ENCODE measurements at places on chromosomes 13 and 19.

DNA sequence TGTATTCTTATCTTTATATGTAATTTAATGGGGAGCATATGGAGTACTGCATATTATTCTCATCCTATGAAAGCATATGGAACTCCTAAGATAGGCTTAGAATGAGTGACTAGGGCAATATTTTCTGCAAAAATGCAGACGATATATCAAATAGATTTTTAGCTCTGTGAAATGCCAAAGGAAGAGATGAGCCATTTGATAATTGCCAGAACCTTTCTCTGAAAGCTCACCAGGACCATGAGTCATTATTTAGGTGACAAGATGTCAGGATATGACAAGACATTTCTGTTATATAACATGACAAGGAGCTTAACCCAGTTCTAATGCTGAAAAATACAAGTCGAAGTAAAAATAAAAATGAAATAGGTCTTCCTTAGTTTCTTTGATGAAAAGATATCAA lies 145.0 kb downstream of the SLITRK6 start:
- no peak for DNase-seq

DNA sequence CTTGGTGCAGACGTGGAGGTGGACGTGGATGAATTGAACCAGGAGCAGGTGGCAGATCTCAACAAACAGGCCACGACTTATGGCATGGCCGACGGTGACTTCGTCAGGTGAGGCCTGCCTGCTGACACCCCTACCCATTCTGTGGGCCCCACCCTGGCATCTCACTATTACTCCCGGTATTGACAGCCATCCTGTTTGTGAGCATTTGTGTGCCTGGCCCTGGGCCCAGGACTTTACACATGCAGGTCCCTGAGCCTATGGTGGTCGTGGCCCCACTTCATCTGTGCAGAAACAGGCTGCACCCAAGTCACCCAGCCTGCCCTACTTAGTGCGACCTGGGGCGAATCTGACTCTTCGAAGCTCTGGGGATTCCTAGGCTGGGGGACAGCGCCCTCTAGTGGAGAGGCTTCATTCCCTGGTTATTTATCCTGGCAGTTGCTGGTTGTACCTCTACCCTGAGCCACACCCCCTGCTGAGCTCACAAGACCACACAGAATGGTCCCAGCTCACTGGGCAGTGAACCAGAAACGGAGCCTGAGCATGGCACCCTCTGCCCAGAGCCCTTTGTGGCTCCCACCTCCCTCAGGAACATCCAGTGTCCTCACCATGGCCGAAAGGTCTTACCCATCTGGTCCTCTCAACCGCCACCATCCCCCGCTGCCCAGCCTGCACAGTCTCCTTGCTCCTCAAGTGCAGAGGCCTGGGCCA lies 16.9 kb downstream of the ZNF296 start:
- DNase-seq, result no peak

- DNase-seq, result no peak
These were observed 74.0 kb downstream of the PDS5B start for GRCh38 chr13:32660227-32660626.

DNA sequence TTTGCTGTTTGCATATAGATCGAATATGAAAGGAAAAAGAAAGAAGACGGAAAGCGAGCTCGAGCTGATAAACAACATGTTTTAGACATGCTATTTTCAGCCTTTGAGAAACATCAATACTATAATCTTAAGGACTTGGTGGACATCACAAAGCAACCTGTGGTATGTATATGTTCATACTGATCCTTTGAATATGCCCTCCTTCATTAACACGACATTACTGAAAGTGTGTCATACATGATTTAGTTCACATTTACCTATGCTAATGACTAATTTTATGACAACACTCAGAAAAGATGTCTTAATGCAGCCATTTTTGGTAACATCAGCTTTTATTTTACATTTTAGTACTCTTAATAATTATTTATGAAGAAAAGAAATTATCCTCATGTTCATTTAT lies 66.4 kb upstream of the KCTD4 start:
- DNase-seq, result no peak

GRCh38 chr13:50511877-50512341 lies 331.6 kb downstream of the DLEU7 start:
- DNase-seq, result no peak

DNA sequence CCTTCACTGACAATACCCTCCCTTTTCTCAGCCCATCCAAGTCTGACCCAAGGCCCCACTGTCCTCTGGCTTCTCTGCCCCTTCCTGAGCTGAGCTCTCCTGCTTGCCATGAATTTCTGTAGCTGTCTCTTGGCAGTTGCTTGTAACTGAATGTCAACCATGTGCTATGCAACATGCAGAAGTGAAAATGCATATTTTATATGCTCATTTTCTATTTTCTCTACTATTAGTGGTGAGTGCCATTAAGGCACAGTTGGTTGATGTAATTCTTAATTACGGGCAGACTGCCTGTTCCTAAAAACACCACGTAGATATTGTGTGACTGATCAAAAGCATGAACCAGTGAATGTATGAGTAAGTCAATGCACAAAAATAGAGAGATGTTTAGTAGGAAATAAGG lies 29.6 kb downstream of the TNFSF11 start:
- DNase-seq, result no peak

GRCh38 chr19:55080121-55080967 lies 4.7 kb downstream of the EPS8L1 start:
- DNase-seq, result no peak

GRCh38 chr19:35767288-35768081 lies 7.9 kb upstream of the ARHGAP33 start:
- peak; percentile 77 for DNase-seq

DNA sequence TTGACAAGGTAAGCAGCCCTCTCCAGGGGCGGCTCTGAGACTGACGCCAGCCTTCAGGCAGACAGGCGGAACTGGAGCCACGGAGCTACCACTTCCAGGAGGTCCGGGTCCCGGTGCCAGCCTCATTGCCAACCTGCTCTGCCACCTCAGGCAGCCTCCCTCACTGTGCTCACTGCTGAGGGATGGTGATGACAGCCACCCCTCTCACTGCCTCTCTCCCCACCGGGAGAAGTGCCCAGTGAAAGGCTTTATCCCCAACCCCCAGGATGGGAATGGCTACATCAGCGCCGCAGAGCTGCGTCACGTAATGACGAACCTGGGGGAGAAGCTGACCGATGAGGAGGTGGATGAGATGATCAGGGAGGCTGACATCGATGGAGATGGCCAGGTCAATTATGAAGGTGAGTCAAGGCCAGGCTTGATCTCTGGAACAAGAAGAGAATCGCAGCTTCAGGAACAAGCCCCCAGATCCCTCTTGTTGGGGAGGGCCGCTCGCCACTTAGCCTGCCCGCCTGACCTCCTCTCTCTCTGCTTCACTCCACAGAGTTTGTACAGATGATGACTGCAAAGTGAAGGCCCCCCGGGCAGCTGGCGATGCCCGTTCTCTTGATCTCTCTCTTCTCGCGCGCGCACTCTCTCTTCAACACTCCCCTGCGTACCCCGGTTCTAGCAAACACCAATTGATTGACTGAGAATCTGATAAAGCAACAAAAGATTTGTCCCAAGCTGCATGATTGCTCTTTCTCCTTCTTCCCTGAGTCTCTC lies 7.6 kb downstream of the CALM3 start:
- peak; percentile 77 for DNase-seq

All from chondrocyte (in vitro differentiated cells).